ENCODE measurements at places on chromosomes 6 and 20.

GRCh38 chr6:163842467-163842866, 427.9 kb downstream of the QKI start:
- DNase-seq = no peak

DNA sequence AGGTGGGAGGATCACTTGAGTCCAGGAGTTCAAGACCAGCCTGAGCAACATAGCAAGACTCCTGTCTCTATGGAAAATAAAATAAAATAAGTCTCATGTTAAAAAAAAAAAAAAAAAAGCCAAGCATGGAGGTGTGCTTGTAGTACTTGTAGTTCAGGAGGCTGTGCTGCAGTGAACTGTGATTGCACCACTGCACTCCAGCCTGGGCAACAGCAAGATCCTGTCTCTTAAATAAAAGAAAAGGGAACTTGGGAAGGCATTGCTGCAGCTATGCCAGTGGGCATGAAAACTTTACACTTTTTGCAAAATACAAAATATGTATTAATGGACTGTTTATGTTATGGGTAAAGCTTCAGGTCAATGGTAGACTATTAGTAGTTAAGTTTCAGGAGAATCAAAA, 37.5 kb upstream of the REV3L start:
- no peak for DNase-seq

DNA sequence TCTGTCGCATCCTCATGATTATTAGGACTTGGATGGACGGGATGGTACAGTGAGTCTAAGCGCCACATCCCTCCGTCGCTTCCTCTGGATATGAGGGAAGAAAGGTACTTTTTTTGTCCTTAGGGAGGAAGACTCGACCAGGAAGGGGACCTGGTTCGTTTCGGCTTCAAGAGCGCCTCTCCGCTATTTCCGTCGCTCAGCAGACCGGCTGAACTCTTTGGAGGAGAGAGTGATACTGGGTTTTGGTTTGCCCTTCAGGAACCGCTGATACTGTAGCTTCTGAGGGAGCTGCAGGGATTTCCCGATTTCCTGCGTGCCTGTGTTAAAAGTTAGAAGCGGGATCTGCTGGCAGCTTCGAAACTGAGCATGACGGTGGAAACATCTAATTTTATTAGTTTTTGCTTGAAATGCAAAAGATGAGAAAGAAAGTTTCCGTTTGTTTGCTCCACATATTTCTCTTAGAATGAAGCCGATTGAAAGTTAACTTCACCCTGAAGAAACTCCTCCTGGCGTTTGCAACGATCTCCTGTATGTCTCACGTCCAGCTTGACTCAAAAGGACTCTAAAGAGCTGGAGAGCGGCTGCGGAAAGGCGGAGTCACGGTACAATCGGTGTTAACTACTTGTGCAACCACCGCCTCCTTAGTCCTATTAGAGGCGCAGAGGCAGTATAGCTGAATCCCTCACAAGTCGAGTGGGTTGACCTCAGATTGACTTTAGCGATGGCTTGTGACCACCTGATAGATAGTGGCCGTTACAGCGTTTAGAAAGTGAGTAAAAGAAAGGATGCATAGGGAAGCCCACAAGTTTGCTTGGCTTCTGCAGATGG, 129.4 kb downstream of the TRIM27 start:
- DNase-seq = no peak

DNA sequence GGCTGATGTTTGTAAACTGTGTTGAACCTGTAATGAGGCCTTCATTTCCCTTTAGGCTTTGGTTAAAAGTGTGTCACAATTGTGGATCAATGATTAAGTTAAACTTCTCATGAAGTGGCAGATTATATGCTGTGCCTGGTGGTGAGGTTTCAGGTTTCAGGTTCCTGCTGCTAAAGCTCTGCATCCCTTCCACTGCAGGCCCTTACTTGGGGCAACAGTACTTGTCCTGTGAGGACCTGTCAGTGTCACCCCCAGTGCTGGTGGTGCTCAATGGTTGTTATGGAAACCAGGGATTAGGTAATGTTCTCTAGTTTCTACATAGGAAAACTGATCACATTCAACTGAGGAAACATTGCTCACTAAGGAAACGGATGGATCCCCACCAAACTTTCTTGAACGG, 18.5 kb downstream of the RPP21 start:
- no peak for DNase-seq

DNA sequence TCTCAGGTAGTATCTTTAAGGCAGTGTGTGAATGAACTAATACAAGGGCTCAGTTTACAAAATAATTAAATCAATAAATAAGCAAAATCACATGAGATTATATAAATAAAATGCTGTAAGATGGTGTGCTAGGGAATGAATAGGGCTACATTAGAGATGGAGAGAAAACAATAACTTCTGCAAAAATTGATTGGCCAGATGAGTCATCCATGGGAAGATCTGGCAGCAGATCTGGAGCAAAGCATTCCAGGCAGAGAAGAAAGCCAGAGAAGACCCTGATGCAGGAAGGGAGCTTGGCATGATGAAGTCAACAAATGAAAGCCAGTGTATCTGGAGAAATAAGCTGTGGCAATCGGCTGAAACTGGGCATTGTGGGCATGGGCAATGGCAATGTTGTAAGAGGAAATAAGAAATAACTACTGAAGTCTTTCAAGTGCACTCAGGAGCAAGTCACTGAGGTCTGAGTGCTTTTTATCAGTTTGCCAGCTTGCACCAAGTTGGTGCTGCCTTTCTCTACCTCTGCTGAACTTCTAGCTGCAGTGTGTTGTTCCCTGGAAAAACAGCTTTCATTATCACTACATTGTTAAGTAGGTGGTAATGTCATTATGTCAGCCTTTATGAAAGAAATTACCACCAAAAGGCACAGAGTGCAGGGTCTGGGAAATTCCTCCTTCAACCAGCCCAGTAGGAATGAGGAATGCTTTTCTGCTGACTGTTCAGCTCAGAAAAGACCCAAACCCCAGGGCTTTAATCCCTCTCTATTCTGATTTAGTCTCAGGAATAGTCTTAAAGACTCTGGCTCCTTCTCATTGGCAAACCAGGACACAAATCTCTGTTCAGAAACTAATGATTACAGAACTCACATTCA, 231.6 kb downstream of the HTR1B start:
- no peak for DNase-seq

DNA sequence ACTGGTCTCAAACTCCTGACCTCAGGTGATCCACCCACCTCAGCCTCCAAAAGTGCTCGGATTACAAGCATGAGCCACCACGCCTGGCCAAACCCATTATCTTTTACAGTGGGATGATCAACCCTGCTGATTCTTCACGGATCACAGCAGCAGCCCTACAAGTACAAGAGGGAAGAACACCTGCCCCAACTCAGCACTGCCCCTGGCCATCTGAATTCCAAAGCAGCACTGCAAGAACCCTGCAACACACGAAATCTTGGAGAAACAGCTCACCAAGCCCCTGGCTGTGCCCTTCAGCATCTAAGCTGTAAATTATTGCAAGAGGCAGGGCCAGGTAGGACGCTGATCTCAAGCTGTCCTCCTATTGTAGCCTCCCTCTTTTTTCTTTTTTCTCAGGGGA, 54.5 kb upstream of the MC3R start:
- DNase-seq = no peak

DNA sequence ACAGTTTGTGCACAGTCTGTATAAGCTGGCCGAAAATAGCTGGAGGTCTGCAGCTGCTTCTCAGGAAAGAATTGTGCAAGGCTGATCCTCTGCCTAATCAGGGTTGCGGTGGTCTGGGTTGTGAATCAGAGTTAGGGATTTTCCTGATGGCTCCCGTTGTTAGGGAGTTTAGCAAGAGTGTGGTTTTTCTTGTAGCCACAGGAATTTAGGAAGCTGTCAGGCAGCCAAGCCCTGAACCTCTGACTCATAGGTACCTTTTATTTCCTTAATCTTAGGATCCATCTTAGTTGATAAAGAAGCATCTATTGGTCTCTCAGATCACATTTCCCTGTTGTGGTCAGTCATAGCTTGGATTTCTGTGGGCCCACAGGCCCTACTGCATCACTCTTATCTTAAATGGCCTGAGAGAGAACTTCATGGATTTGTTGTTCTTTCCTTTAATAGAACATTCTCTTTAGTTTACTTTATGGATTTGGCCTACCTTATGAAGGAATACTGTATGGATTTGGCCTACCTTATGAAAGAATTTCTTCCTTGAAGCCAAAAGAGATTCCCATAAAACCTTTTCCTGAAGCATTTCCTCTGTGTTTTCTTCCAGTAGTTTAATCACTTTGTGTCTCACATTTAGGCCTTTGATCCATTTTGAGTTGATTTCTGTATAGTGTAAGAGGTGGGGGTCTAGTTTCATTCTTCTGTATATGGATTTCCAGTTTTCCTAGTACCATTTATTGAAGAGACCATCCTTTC, 10.3 kb downstream of the KIF25 start:
- no peak for DNase-seq

GRCh38 chr6:125213939-125214338, 60.4 kb downstream of the TPD52L1 start:
- no peak for DNase-seq

GRCh38 chr6:134921721-134922261, 28.1 kb downstream of the ALDH8A1 start:
- no peak for DNase-seq

- no peak for DNase-seq
Measured at GRCh38 chr6:169144356-169144755, 109.3 kb downstream of the THBS2 start.

DNA sequence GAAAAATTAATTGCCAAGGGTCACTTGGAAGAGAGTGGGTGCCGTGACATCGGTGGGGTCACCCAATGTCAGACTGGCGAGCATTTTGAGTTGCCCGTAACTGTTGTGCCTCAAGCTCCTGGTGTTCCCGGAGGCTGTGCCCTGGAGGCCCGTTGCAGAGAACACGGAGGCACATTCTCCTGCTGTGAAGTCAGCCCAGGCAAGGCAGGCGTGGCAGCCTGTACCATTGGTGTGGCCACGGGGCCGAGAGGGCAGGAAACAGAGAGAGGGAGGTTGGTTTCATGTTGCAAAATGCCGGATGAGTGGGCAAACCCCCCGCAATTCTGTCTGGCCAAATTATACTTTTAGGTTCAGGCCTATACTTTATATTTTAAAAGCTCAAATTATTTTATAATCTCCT, 81.2 kb downstream of the THBS2 start:
- DNase-seq = no peak

GRCh38 chr6:40274058-40274457, 313.1 kb downstream of the LRFN2 start:
- DNase-seq = no peak

DNA sequence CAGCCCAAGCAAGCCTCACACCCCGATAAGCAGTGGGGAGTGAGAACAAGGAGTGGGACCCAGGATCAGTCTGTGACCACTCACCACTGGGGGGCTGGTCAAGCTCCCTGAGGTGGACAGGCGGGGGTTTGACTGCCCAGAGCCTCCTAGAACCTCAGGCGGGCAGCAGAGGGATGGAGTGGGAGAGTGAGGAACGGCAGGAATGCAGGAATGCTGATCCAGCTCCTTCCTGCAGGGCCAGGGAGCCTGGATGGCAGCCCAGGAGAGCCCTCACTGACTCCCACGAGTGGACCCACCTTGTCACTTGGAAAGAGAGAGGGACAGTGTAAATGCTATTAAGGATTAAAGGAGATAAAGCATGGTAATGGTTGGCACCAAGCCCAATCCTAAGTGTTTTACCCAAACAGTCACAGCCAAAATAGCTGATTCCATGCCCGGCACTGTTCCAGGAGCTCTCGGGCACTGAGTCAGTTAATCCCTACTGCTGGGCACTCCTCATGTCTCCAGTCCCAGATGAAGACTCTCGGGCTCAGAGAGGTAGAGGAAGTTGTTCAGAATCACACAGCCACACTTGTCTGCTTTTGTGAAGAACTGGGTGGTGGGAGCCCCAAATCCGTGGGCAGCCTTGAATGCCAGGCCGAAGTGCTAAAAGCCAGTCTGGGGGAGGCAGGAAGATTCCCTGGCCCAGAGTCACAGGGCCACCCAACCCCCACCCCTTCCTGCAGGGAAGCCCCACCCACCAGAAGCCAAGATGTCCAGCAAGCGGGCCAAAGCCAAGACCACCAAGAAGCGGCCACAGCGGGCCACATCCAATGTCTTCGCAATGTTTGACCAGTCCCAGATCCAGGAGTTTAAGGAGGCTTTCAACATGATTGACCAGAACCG, 3.1 kb downstream of the MYL9 start:
- DNase-seq = no peak

DNA sequence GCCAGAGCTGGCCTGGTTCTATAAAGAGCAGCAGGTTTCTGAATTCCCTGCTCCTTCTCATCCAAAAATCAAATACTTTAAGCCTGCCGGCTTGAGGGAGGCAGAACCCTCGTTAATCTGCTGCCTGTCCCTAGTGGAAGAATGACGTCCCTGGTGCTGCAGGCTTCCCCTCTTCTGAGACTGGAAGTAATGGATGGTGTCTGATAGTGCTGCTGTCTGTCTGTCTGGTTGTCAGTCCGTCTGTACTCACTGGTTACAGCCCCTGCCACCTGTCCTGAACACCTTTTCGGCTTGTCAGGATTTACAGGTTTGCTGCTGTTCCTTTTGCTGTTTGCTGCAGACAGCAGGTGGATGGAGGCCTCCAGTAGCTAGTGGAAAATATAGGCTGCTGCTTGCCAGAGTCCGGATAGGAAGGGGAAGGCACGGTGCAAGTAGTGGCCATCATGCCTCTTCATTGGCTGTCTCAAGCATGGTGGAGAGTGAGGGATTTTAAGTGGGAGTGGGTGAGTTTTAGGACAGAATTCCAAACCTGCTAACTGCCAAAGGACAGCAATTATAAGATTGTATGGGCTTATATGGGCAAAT, 2.5 kb downstream of the RIMS1 start:
- no peak for DNase-seq

DNA sequence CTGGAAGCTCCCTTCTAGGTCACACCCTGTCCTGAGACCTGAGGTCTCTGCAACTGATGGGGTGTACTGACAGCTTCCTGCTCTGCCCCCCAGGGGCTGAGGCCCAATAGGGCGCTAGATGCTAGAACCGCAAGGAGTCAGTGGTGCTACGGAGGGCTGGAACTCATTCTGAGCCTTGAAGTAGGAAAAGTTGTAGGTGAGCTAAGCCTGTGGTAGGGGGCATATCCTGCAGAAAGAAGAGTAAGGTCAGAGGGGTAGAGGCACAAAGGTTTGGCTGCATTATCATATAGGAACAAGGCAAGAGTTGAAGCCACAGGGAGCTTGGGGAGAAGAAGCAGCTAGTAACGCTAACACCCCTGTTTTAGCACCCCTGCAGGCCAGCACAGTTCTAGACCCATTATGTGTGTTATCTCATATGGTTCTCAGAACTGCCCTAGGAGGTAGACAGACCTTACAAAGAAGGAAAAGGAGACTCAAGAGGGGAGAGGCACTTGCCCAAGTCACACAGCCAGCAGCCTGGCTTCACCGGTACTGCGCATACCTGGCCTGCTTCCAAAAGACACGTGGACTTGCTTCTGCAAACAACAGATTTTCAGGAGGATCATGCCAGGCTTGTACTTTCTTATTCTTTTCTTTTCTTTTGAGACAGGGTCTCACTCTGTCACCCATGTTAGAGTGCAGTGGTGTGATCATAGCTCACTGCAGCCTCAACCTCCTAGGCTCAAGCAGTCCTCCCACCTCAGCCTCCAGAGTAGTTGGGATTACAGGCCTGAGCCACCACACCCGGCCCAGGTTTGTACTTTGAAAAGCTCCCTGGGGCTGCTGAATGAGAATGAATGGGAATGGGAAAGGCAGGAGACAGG, 156.1 kb downstream of the MRPL14 start:
- DNase-seq = no peak

Data from CD4-positive, alpha-beta T cell treated with Interleukin-17A for 1 hour (primary cell).